ENCODE measurements at places on chromosomes 12 and 14.
A peak's percentile ranks its signal among the peaks of the same experiment; 100 is the strongest.

GRCh38 chr14:71536927-71537772 is 395.1 kb upstream of the RGS6 start:
- DNase-seq, result no peak

GRCh38 chr12:104627990-104628830 is 171.5 kb downstream of the CHST11 start:
- no peak for DNase-seq

DNA sequence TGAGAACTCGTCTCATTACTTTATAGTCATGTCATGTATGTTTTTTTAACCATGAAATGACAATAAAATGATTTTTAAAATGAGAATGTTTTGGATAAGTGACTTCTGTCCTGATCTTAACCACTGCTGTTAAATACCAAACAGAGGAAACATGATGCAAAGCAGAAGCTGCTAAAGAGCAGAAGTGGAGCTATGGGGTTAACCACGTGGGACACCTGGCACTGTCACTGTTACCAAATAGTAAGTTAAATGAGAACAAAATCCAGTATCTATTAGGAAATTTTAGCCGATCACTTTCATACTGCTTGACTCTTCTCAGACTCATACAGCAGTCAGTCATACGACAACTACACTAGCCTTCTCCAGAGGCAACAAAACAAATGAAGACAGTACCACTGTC is 82.4 kb downstream of the SCAF11 start:
- DNase-seq, result no peak

- DNase-seq, result no peak
Observed at GRCh38 chr14:22026527-22026926, 352.9 kb upstream of the OR4E1 start.

DNA sequence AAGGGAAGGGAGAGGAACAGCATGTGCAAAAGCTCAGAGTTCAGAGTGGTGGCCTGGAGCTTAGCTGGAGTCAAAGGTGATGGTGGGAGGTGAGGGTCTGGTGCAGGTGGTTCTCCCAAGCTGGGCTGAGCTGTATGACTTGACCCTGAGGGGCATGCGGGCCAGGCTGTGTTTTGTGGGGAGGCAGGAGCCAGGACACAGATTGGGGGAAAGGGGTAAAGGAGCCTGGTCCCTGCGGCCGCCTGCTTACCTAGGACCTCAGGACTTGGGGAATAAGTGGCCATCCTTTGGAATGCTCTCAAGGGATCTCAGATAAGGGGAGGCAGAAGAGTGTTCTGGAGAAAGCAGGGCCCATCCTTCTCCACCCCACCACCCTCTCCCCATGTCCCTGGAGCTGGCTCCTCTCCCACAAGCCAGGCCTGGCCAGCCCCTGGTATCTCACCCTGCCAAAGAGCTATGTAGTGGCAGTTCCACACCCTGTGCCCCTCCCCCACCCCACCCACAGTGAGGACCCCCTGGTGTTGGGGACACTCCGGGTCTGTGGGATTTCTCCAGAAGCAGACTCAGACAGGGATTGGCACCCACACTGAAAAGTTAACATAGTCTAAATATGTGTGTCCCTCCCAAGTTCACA is 19.9 kb upstream of the CEP170B start:
- no peak for DNase-seq

DNA sequence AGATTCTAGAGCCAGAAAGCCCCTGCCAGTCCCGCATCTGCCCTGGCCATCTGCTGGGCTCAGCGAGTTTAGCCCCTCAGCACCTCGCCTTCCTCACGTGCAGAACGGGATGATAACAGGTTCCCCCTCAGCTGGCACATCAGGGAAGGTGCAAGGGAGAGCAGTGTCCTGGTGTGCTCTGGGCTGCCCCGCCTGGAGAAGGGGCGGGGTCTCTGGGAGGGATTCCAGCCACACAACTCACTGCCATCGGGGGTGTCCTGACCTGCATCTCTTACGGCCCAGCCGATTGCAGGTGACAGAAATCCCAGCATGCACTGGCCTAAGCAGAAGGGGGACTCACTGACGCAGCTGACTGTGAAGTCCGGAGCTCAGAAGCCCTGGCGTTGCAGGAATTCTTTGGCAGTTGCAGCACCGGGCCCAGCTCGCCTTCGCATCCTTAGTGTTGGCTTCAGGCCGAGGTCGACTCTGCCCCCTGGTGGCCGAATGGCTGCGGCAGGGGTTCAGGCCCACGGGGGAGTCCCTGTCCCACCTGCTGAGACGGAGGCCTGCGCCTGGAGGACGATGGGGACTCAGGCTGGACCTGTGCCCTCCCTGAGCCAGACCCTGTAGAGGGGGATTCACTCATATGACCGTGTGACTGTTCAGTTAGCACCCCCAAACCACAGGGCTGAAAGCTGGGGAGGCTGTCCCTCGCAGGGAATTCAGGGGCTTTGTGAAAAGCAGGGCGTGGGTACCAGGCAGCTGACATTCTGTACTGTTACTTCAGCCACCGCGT is 178.6 kb downstream of the ADGRD1 start:
- peak; percentile 95 for DNase-seq

DNA sequence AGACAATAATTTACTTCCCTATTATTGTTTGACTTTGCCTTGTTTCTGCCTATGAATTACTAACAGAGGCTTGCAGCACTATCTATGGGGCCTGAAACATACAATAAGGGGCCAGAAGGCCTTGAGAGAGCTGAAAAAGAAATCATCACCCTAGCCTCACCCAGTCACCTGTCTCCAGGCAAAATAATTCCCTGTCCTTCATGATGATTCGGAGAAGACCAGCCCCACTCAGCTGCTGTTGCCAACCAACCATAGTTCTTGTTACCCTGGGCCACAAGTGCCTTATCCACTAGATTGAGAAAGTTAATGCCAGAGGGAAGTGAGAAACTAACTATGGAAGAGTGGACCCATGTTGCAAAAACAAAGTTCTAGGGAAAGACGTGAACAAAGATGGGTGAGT is 97.1 kb downstream of the ARF6 start:
- no peak for DNase-seq

DNA sequence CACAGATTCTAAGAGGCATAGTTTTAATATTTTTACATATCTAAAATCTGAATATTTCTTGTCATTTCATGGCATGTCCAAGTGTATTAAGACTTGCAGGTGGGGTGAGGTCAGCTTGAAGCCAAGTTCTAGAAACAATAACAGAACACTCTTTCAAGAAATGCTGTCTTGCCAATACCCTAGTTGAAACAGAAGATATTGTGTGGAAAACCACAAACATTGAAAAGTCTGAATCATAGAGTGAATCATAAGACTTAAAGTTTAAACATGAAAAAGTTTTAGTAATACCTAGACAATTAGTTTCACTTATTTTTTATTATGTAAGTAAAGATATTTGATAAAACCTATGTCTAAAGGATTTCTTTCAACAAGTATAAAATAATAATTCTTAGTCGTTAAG is 191.5 kb upstream of the CAND1 start:
- DNase-seq, result no peak

GRCh38 chr12:117033382-117034221 is 65.6 kb downstream of the TESC start:
- DNase-seq, result no peak

GRCh38 chr14:93121030-93121834 is 5.5 kb upstream of the ITPK1 start:
- no peak for DNase-seq

- no peak for DNase-seq
Observed at GRCh38 chr12:6165395-6165794, 34.8 kb upstream of the CD9 start.

- no peak for DNase-seq
Observed at GRCh38 chr12:25100194-25101091, 94.5 kb downstream of the DNAI7 start.

DNA sequence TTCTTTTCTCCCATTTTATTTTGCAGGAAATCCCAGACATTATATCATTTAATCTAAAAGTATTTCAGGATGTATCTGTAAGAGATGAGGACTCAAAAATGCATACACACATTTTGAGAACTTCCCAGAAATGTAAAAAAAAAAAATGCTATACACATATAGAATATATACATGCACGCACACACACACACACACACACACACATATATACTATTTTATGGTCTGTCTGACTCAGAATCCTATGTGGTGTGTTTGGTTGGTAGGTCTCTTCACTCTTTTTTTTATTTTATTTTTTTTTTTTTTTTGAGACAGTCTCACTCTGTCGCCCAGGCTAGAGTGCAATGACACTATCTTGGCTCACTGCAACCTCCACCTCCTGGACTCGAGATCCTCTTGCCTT is 65.5 kb downstream of the FBXO34 start:
- no peak for DNase-seq

DNA sequence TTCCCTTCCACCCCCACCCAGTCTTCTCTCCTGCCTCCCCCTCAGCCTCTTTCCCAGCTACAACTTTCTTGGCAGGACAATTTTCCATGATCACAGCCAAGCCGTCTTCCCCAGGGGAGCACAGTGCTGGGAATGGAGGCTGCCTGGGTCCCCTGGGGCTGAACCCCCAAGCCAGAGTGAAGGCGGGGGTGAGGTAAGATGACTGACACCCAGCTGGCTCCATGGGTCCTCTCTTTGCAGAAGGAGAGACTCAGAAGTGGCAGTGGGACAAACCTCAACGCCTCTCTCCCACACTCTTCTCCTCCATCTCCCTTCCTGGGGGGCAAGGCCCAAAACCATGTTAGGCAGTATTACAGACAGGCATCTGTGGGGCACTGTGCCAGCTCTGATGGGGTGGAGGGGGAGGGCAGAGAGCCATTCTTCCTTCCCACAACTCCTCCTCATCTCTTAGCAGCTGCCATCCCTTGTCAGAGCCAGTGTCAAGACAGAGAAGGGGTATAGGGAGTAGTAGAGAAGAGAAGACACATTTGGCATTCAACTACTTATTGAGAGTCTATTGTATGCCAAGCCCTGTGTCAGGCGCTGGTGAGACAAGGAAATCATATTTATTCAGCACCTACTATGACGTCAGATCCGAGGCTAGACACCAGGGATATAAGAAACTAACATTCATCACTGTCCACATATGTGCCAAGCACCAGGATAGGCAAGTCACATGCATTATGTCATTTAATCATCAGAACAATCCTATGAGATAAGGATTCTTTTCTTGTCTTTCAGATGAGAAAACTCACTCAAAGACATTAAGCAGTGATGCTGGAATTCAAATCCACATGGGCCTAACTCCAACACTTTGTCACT is 3.6 kb downstream of the ITGA7 start:
- no peak for DNase-seq

- no peak for DNase-seq
Observed at GRCh38 chr14:72614891-72615415, 278.9 kb downstream of the DPF3 start.

DNA sequence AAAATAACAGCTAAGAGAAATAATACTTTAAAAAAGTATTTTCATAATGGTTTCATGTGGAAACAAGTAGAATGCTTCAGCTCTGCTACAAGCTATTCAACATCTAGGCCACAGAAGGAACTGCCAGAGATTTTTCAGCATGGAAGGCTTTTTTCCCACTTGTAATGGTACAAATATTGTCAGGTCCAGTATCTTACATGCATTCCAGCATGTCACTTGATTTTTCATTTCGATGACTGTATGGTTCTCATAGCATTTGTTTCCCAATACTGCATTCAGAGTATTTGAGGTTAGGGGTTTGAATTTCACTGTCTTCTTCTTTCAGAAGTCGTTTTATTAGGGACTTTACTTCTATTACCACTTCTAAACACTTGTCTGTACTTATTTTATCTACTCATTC is 1701.5 kb upstream of the FLRT2 start:
- no peak for DNase-seq

- no peak for DNase-seq
Observed at GRCh38 chr12:38402811-38403210, 86.2 kb downstream of the ALG10B start.

GRCh38 chr12:7751394-7751793 is 4.2 kb upstream of the CLEC4C start:
- no peak for DNase-seq

- no peak for DNase-seq
Observed at GRCh38 chr12:94491489-94491888, 31.8 kb upstream of the CEP83 start.
